GM04503 (cell line): ENCODE measurements at places on chromosomes 12 and 14.

- DNase-seq = peak; percentile 73
Measured at GRCh38 chr14:102500158-102500662, 9.4 kb downstream of the ANKRD9 start.

- DNase-seq = no peak
Measured at GRCh38 chr12:105812366-105812765, 326.4 kb downstream of the NUAK1 start.

DNA sequence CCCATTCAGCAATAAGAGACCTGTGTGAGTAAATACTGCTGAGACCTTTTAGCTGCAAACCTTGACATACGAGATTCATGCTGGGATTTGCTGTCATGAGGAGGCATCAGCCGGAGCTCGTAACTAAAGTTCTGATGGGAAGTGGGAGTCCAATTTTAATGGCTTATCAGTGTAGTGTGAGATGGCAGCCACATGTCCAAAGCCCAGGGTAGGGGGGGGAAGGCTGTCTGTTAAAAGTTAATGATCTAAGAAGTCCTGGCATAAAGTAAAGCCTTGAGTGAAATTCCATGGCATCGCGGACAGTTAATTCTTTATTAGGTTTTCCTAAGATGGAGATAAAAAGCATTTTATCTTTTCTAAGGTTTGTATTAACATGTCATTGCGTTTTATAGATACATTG is 240.0 kb downstream of the AACS start:
- no peak for DNase-seq

DNA sequence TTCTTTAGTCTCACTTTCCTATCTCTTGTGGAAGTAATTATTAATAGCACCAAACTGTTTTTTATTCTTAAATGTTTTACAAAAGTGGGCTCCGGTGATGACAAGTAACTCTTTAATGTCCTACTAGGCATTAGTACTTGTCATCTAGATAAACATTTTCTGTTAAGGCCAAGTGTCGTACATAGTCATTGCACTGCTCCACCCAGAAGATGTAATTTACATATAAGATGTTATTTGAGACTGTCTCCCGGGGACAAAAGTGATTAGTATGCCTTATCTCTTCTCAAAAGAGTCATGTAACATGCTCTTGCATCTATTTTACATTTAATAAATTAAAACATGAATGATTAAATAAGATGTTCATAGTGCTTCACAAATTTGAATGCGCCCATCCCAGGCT is 88.4 kb downstream of the FLRT2 start:
- no peak for DNase-seq

DNA sequence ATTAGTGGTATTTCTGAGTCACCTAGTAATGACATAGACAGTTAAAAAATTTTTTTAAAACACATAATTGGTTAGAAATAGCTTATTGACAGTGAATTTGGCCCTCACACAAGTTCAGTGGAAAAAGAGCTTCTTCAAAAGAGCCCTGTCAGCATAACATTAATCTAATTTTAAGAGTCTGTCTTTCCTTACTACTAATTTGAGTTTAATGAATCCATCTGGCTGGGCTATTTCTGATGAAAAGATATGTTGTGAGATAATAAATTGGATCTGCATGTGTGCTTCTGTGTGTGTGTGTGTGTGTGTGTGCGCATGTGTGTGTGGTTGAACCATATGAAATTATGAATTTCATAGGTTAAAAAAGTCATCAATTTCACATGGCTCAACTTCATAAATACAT is 1045.2 kb downstream of the FLRT2 start:
- DNase-seq = peak; percentile 6

- DNase-seq = no peak
Measured at GRCh38 chr12:87405918-87406317, 623.3 kb downstream of the C12orf50 start.

- DNase-seq = no peak
Measured at GRCh38 chr14:91466192-91466591, 43.9 kb downstream of the PPP4R3A start.

DNA sequence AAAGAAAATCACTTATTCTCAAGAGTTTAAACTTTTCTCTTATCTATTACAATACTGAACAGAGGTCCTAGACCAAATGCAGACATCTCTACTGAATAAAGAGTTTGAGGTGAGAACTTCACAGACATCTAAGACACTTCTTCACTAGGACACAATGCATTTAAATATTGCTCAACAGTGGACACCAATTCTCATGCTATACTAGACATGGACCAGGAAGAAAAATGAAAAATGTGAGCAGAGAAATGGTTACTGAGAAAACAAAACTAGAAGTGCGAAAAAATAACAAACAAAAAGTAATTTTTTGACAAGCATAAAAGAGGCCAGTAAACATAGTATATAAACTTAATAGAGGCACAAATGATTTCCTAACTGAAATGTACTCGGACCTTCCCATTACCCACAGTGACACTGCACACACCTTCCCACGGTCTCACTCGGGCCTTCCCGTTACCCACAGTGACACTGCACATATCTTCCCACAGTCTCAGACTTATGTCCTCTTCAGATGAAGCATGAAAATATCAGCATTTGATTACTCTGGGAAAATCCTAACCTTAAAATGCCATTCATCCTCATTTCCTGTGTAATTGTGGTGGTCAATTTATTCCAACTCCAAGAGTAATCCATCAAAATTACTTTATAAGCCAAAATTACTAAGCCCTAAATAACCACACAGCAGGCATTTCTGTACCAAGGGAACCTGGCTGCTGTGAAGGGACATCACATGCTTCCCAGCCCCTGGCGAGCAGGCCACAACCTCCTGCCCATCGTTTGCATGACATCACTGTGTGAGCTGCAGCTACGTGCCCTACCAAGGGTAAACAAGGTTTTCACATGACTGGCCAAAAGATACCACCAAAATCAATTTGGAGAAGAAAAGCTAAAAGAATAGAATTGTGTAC is 6.4 kb downstream of the SLC15A4 start:
- peak; percentile 61 for DNase-seq

DNA sequence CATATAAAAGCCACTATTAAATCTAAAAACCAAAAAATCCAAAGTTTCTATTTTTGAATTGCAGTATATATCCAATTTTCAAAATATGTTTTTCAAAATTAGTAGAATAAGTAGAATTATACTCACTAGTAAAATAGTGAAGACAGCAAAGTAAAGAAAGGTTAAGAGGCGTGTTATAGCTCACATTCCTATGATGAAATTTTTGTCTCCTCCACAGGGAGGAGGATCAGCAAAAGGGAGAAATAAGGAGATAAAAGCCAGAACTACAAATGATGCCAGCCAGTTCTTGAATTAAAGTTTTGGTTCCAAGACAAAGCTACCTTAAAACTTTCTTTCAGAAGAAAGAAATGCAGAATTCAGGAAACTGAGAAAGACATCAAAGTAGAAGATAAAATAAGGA is 50.0 kb downstream of the C2CD5 start:
- no peak for DNase-seq

GRCh38 chr14:79011091-79011919 is 841.1 kb downstream of the NRXN3 start:
- peak; percentile 14 for DNase-seq

GRCh38 chr12:104498211-104498801 is 41.6 kb downstream of the CHST11 start:
- DNase-seq = no peak

GRCh38 chr14:23556700-23557440 is 799 bp downstream of the THTPA start:
- DNase-seq = no peak

DNA sequence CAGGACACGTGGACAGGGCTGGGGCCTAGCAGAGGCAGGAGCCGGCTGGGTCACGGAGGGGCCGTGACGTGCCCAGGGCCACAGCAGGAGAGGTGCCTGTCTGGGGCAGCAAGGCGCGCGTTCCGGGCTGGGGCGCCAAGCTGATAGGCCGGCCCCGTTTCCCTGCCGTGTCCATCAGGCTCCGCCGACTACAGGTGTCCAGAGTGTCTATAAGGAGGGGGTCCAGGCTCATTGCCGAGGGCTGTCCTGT is 18.5 kb downstream of the FBRSL1 start:
- no peak for DNase-seq
